ENCODE measurements at places on chromosomes 5 and 9. TPM values are rescaled to one million over a fixed set of nuclear protein-coding genes. Genes with fewer than 3 reads are reported as not detected.

The HK3 gene
- total RNA-seq = not detected

The NR6A1 gene
- total RNA-seq = 1.9 TPM

The LRRC19 gene
- total RNA-seq = not detected

The LMAN2 gene
- total RNA-seq = 197 TPM

The CCDC171 gene
- total RNA-seq = 0.40 TPM

The CCDC192 gene
- not detected for total RNA-seq

The HACD4 gene
- 1.6 TPM for total RNA-seq

The TRIM14 gene
- 14.7 TPM for total RNA-seq

The OCLN gene
- total RNA-seq = 12.4 TPM

The SEMA5A gene
- not detected for total RNA-seq

The FRRS1L gene
- 0.15 TPM for total RNA-seq

The WNK2 gene
- total RNA-seq = 5.8 TPM

The TRIM36 gene
- 2.4 TPM for total RNA-seq

The F2RL2 gene
- total RNA-seq = 6.1 TPM

The ARHGEF28 gene
- total RNA-seq = 17.8 TPM

The ARSI gene
- total RNA-seq = 44.0 TPM

The CLIC3 gene
- 2.4 TPM for total RNA-seq

The TOR4A gene
- total RNA-seq = 28.5 TPM

The LNPEP gene
- total RNA-seq = 9.6 TPM

The PLCXD3 gene
- 0.48 TPM for total RNA-seq

The ZNF454 gene
- total RNA-seq = not detected

The C5orf46 gene
- not detected for total RNA-seq

The PHYHD1 gene
- total RNA-seq = 0.17 TPM

The RFESD gene
- 3.3 TPM for total RNA-seq

The CRHBP gene
- 0.14 TPM for total RNA-seq

The SLC35A4 gene
- total RNA-seq = 80.6 TPM

The HTR4 gene
- not detected for total RNA-seq

The PCDHGC5 gene
- not detected for total RNA-seq

The EDIL3 gene
- 0.16 TPM for total RNA-seq

The FLT4 gene
- 2.2 TPM for total RNA-seq

The SHOC1 gene
- not detected for total RNA-seq
